ENCODE measurements at places on chromosomes 5 and 9.

DNA sequence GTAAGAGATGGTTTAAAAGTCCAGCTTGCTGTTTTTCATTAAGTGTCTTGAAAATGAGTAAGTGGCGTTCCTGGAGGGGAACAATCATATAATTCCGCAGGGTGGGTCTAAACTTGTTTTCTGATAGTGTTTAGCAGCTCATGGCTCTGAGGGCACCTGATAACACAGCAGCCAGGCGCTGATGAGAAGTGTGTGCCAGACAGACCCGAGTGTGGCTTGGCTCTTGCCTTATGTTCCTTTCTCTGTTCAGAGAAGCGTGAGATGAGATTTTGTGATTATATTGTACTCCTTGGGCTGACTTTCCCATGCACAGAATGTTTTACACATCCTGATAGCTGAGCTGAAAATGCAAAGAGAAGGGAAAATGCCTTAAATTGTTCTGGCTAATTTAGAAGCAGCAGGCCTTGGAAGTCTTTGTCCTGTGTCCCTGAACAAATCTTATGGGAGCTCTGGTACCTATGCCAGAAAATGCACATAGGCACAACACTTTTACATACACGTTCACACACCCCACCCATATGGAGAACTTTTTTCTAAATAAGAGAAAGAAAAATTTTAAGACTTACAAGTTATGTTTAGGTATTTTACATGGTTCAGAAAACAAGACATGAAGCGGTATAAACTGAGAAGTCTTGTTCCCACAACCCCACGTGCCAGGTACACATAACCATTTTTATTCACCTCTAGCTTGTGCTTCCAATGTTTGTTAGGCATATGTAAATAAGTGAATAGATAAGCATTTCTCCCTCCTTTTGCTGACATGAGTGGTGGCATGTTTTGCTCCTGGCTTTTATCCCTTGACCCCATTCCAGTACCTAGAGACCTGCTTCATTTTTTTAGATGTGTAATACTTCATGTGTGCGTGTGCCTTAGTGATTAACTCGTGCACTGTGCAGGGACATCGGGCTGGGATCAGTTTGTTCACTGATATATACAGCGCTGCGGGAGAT, 152.2 kb upstream of the OTULINL start:
- DNase-seq, result no peak

GRCh38 chr9:36862206-36863145, 171.6 kb downstream of the PAX5 start:
- no peak for DNase-seq

DNA sequence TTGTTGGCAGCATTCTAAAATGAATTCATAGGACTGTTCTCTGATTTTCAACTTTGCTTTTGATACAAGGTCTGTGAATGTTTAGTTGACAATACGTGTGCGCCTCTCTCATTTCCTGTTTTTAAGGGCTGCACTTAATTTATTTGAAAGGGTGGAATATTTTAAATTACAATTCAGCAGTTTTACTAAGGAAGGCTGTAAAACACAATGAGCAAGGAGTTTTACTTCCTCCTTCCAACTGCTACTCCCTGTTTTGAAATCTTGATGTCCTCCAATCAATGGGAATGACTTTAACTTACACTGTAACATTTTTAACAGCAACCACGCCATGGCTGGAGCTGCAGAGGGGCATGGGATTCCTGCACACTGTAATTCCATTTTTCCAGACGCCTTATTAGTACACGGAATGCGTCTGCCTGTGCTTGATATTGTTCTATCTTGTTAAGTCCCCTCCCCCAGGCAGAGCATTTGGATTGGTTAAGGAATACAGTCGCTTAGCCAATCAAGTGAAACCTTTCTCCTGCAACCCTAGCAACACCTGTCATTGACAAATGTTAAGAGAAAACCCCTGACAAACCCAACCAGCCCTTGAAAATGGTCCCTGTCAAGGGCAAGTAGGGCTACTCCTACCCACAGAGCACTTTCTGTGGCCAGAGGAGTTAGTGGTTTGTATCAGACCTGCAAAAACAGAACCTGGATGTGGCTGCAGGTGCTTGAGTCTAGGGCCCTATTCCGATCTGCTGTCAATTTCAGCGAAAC, 12.5 kb upstream of the ZSWIM6 start:
- DNase-seq, result no peak

GRCh38 chr5:173152547-173152946, 8.2 kb downstream of the BNIP1 start:
- DNase-seq, result no peak

GRCh38 chr5:25974451-25974850, 1063.9 kb downstream of the CDH9 start:
- DNase-seq, result no peak

DNA sequence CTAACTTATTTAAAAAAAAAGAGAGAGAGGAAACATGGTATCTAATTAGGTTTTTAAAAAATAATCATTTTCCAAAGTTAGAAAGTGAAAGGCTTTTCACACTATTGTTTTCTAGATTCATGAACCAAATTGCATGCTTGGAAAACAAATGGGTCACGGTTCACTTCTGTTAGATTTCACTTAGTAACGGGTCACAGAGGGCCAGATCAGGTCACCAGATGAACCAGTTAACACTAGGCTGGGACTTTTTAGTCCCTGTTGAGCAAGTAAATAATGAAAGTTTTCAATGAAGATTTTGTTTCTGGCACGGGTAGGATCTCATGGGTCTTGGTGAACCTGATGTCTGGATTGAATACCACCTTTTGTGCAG, 207.2 kb upstream of the RFX3 start:
- no peak for DNase-seq

GRCh38 chr5:36152324-36153297, 700 bp downstream of the SKP2 start:
- no peak for DNase-seq

DNA sequence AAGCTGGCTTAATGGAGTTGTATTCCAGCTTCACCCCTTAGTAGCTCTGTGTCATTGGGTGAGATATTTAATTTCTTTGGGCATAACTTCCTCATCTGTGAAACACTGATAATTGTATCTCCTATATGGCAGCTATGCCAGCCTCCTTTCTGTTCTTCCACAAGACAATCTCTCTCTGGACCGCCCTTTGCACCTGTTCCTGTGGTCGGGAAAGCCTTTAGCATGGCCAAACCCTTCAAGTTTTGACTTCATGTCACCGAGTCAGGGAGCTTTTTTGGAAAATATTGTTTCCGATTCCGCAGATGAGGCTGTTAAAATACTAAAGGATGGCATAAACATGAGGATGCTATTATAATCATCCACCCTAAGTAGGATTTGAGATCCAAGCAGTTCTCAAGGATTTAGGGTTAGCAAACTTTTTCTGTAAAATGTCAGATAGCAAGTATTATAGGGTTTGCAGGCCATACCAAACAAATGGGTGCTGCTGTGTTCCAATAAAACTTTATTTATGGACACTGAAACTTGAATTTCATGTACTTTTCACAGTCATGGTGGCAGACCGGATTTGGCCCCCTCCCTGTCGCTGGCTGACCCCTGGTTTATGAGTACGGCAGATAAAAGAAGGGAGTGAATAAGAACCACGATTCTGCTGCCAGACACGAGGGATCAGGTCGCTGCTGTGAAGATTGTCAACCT, 695 bp upstream of the NDFIP1 start:
- no peak for DNase-seq

DNA sequence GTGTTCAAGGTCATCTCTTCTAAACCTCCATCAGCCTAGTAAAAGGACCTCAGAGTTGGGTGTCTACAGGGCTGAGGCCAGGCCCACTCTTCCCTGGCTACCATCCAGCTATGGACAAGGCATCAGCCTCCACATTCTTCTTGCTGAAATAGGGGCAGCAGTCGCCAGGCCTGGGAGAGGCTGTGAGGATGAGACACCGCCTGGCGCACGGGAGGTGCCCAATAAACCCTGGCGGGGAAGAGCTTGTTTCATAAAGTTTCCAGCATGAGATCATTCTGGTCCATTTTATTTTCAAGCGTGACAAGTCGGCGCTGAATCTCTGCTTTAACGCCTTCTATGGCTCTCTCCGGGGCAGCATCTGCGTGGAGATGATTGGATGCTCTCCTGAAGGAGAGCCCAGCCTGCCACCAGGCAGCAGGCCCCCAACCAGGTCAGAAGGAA, 153.4 kb downstream of the OLFM1 start:
- no peak for DNase-seq

DNA sequence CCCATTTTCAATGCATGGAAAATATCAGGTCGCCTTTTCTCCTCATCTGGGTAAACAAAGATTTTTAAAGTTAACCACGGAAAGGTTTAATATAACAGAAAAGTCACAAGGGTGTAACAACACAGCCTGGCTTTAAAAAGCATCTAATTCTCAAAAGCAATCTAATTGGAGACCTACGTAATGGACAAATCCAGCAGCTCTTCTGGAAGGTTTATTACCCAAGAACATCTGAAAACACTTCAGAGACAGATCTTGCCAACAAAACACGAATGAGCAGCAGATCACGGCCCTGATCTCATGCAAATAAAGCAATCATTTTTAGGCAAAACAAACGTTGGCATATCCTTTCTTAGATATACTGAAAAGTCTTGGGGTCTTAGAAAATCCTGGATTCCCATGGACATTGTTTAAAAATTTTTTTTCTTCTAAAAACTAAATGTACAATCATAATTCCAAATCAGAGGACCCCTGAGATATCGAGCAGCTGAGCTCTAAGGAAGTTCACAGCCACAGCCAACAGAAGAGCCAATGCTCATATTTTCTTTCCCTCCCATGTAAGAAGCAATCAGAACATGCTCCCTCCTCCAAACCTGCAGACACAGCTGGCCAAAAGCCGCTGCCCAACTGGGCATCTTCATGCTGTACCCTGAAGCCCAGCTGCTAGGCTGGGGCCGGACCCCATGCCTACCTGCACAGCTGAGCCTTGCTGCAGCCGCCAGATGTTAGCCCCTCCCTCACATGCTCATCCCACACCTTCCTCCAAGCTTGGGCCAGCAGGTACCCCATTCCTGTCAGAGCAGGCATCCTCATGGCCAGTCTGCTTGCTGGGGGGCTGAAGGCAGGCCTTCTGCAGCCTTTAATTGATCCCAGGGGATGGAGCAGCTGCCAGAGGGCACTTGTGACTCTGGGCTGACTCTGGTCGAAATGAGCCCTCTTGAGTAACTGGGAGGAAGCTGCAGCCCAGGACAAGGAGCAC, 11.2 kb downstream of the ANKS6 start:
- no peak for DNase-seq

DNA sequence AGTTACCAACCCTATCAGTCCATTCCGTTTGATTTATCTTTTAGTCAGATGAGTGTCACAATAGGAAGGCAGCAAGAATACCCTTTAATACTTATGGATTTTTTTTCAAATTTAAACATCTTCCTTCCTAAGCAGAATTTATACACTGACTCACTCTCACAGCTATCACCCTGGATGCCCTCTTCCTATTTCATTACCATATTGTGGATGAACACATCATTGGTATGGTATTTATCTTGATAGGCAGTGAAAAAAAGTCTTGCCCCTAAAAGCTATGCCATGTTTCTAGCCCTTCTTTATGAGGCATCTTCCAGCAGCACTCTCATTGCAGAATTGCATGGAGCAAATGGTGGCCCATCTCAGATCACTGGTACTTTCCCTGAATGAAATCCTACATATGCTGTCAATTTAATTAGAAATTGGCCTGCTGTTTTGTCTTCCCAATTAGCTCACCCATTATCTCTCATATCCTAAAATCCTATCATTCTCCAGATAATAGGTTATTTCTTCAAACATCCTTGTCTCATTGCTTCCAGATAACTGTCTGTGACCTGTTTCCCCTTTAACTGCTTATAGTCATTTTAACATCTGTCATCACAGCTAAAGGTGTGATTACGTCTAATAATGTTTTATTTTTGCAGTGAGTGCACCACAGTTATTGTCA, 433.5 kb upstream of the POU5F2 start:
- DNase-seq, result no peak
